Karpas-422 (cell line): ENCODE measurements at places on chromosomes 1 and 21. TPM values are rescaled to one million over a fixed set of nuclear protein-coding genes. Genes with fewer than 3 reads are reported as not detected.
A peak's percentile ranks its signal among the peaks of the same experiment; 100 is the strongest.

DNA sequence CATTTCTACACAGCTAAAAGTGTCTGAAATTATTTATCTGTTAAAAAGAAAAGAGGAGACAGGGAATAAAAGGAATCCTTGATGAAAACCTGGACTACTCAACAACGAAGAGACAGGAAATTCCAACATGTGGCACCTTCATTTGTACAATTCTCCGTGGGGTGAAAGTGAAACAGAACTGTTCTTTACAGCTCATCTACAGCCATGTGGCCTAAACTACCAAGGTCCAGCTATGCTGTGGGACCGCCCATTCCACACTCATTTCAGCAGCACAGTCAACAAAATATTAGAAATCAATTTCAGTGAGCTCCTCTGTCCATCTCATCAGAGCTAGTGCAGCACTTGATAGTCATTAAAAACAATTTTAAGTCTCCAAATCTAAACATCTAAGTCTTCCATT is 44.0 kb downstream of the UBR4 start:
- no peak overlapping the region for H3K4me3 ChIP-seq
- no peak for DNase-seq
- no peaks in the 10 kb centered on the region for H3K27me3 ChIP-seq

DNA sequence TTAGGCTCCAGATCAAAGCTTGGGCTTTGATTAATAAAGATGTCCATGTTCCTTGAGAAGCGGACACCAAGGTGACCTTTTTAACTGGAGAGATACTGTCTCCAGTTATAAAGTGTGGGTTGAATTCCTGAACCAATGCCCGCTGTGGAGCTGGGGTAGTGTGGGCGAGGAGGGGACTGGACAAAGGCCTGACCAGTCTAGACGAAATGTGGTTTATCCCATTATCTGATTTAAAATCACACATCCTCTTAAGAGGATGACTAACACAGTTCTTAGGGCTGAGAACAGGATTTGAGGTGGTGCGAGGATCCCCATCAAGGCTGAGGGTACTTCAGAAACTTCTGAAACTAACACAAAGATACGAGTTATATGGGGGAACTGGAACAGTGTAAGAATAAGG is 84.5 kb upstream of the GCLM start:
- DNase-seq = no peak
- no peak overlapping the region for H3K27ac ChIP-seq
- no peak overlapping the region for H3K4me3 ChIP-seq
- no peaks in the 10 kb centered on the region for H3K4me1 ChIP-seq

Gene RNF186
- not detected in 2 replicates for total RNA-seq

- H3K36me3 ChIP-seq = no peaks in the 10 kb centered on the region
- no peak overlapping the region for H3K27ac ChIP-seq
- no peaks in the 10 kb centered on the region for H3K27me3 ChIP-seq
- H3K4me3 ChIP-seq = no peak overlapping the region
Observed at GRCh38 chr1:77757603-77758002, 2.0 kb downstream of the USP33 start.

GRCh38 chr1:84406346-84406861 is 8.1 kb downstream of the DNASE2B start:
- no peaks in the 10 kb centered on the region for H3K36me3 ChIP-seq
- no peak for DNase-seq
- no peaks in the 10 kb centered on the region for H3K4me1 ChIP-seq
- no peaks in the 10 kb centered on the region for H3K27me3 ChIP-seq
- H3K27ac ChIP-seq = no peak overlapping the region

DNA sequence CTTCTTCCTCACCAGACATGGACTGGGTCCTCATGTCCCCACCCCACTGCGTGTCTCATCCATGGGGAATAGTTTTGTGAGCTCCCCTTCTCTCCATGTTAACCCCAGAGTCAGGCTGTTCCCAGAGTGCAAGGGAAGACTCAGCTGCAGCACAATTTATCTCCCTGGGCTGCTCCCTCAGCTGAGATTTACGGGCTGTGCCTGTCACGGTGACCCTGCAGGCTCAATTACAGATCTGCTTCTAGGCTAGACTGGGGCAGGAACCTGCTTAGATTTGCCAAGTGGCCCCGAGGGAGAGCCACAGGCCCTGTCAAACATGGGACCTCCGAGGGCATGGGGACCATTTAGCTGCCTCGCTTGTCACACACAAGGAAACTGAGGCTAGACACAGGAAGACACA is 37.8 kb downstream of the CDCP2 start:
- H3K27ac ChIP-seq = no peak overlapping the region
- H3K36me3 ChIP-seq = no peaks in the 10 kb centered on the region
- no peak overlapping the region for H3K4me3 ChIP-seq
- H3K4me1 ChIP-seq = no peaks in the 10 kb centered on the region
- no peak for DNase-seq

Gene TMEM69
- 28.9 and 86.1 TPM in 2 replicates for total RNA-seq

Gene C1orf56
- 2.5 and 4.6 TPM in 2 replicates for total RNA-seq

Gene AHCYL1
- 29.5 and 34.0 TPM in 2 replicates for total RNA-seq

DNA sequence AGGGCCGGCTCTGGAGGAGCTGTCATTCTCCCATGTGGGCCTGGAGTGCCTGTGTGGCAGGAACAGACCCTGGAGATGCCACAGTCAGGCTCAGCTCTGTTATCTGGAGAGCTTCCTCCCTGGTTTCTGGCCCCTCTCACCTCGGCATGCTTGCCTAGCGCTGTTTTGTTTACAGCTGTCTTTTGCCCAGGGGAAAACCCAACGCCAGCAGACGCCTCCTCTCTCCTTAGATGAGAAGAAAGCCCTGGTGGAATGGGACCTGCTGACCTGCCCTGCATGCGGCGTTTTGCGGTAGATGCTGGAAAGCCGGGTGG is 104.9 kb downstream of the CRYAA start:
- H3K4me1 ChIP-seq = peaks cover 32% of the 10 kb centered on the region
- no peaks in the 10 kb centered on the region for H3K36me3 ChIP-seq
- no peak overlapping the region for H3K27ac ChIP-seq

DNA sequence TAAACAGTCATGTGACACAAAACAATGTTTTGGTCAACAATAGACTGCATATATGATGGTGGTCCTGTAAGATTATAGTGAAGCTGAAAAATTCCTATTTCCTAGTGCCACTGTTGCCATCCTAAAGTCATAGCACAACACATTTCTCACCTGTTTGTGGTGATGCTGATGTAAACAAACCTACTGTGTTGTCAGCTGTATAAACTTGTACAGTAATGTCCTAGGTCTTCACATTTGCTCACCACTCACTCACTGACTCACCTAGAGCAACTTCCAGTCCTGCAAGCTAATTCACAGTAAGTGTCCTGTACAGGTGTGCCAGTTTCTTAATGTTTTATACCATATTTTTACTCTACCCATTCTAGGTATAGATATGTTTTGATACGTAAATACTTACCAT is 326.1 kb upstream of the USP24 start:
- no peak for DNase-seq
- H3K4me1 ChIP-seq = no peaks in the 10 kb centered on the region
- H3K27ac ChIP-seq = no peak overlapping the region
- H3K4me3 ChIP-seq = no peak overlapping the region

DNA sequence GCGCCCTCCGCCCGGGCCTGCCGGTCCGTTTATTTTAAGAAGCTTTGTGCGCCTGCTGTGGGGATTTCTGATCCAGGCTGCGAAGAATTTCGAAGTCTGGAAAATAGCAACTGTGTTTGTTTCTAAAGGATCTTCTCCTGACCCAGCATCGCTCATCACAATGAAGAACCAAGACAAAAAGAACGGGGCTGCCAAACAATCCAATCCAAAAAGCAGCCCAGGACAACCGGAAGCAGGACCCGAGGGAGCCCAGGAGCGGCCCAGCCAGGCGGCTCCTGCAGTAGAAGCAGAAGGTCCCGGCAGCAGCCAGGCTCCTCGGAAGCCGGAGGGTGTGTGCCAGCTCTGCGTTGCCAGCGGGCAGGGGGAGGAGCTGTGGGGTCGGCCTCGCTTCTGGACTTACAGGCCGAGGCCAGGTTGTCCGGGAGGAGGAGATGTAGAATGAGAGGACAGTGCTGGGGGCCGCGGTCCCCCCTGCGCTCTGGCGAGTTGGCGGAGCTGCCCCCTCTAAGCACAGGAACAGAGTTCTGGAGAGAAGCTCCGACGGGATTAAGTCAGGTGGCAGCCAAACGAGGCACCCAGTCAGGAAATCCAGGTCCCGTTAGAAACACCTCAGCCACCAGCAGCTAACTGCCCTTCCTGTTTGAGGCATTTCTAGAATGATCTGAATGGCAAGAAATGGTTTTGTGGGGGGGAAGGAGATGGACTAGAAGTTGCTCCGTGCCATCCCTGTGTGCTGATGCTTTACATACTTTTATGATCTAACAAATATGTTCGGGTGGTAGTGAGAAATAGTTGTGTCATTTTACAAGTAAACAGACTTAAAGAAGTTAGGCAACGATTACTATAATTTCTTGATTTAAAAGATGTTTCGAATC is 948 bp downstream of the TXLNA start:
- H3K27me3 ChIP-seq = no peaks in the 10 kb centered on the region
- peak overlapping the region; percentile 75 for H3K27ac ChIP-seq
- H3K36me3 ChIP-seq = peaks cover 27% of the 10 kb centered on the region
- H3K4me1 ChIP-seq = peaks cover 29% of the 10 kb centered on the region

Gene OSCP1
- 11.8 and 15.0 TPM in 2 replicates for total RNA-seq

- H3K36me3 ChIP-seq = no peaks in the 10 kb centered on the region
- no peak overlapping the region for H3K4me3 ChIP-seq
- no peak overlapping the region for H3K27ac ChIP-seq
- no peaks in the 10 kb centered on the region for H3K4me1 ChIP-seq
- DNase-seq = no peak
Observed at GRCh38 chr1:18948048-18948912, 8.2 kb downstream of the IFFO2 start.

- no peak overlapping the region for H3K4me3 ChIP-seq
- DNase-seq = no peak
- H3K36me3 ChIP-seq = no peaks in the 10 kb centered on the region
- H3K27ac ChIP-seq = no peak overlapping the region
Observed at GRCh38 chr1:171803045-171803444, 21.6 kb downstream of the METTL13 start.
